ENCODE measurements at places on chromosomes 4 and X. TPM values are rescaled to one million over a fixed set of nuclear protein-coding genes. Genes with fewer than 3 reads are reported as not detected.

DNA sequence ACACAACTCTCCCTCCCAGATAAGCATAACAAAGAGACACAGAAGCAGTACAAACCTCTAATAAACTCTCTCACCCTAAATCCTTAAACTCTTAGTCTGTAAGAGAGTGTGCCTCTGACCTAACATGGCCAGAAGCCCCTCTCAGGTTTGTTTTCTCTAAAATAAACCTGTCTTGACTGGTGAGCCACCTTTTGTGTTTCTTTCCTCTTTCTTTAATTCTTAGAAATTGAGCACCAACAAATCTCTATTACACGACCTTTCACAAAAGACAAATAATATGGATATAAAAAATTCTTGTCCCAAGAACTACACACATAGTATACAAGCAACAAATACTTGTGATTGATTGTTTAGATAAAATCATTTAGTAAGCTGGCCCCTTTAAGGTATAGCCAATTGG lies 573.7 kb downstream of the EPHA5 start:
- DNase-seq, result no peak

DNA sequence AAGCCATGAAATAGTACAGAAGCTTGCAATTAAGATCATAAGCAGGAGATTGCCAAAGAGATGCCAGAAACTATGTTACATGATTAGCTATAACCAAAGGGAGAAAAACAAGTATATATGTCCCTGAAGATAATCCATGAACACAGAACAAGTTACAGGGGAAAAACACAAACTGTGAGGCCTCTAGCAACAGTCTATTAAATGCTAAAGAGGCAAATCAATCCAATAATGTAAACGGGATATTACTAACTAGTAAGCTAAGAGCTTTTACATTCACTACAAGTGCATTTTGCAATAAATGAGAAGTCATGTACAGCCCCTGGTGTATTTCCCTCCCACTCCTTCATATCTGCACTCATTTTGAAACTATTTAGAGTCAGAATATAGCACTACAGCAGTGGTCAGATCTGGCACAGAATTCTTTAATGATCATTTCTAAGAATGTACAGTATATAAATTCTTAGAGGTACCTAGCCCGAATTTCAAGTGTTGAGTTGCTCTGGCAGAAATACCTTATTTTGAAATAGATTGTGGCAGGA lies 449.8 kb upstream of the SMIM31 start:
- no peak for DNase-seq

DNA sequence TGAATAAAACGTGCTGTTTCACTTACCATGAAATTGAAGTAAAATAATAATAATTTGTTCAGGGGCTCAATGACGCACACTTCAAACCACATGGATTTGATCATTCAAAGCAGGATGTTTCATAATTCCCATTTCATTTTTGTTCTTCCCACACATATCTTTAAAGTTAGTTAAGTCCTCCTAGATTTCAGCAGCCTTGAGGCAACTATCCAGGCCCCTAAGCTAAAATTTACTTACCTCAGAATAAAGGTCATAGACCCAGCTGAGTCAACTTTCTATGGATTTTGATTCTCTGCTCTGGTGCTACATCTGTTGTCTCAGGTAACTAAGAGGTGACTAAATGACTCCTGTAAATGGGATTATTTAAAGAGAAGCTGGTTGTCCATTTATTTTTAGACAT lies 25.0 kb downstream of the GPR174 start:
- DNase-seq, result no peak

DNA sequence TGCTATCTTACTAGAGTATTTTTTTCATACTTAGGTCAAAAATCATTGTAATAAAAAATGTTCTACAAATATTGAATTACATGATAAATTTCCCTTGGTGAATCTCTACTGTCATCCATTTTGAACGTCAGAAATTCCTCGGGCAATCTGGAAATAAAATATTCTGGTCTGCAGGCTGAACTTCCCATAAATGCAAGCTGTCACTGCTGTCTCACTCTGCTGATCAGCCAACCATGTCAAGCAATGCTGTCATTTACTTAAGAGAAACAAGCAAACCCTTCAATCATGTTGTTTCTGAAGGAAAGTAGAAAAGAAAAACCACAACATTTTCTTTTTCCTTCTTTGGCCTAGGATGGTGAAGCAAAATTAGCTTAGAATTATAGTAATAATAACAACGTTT lies 514.2 kb upstream of the GALNT7 start:
- DNase-seq, result no peak

DNA sequence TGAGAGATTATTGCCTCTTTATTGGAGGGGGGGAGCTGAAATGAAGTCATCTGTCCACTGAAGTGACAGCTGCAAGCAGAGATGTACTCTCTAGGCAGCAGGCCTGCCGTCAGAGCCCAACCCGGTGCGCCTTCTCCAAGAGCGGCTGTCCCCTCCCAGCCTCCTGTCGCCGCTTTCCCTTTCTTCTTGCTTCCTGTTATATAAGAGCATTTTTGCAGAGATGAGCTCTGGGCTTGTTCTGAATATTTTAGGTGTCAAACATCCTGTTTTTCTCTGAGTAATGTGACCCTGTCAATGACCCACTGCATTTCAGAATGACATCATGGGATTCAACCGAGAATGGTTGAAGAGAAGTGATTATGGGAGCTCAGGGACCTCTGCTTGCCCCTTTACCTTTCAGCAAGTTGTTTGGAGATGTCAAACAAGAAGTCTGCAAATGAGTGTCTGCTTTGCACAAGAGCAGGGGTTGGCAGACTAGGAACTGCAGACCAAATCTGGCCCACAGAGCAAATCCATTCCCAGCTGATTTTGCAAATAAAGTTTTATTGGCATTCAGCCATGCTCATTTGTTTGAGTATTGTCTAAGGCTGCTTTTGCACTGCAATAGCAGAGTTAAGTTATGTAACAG lies 79.9 kb downstream of the SLC9A6 start:
- peak; percentile 48 for DNase-seq

- no peak for DNase-seq
Observed at GRCh38 chr4:185697488-185697887, 114.5 kb downstream of the SORBS2 start.

GRCh38 chrX:23826216-23826615 lies 43.2 kb downstream of the SAT1 start:
- DNase-seq, result no peak

DNA sequence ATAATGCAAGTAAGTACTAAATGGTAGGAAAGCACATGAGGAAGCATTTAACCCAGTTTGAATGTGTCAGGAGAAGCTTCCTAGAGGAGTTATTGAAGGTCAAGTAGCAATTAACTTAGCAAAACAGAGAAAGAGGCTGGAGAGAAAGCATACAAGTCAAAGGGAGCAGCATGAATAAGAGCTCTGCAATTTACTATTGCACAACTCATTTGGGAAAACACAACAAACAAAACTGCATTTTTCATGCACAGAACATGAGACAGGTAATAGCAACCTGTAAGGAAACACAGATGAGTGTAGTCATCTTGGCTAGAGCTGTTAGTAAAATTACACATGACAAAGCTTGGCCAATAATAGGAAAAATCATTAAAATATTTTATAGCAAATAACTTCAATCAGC lies 538.1 kb downstream of the PPP4R3C start:
- DNase-seq, result peak; percentile 33

Gene DCX
- not detected for total RNA-seq

Gene FREM3
- total RNA-seq, result not detected

Gene ARHGAP36
- not detected for total RNA-seq

Gene GPRIN3
- not detected for total RNA-seq

Gene KIAA1210
- total RNA-seq, result not detected

Data from GM23248 (cell line).